ENCODE measurements at places on chromosomes 11 and 22. TPM values are rescaled to one million over a fixed set of nuclear protein-coding genes. Genes with fewer than 3 reads are reported as not detected.

Gene TEAD1
- 35.3 TPM for total RNA-seq

Gene PATE2
- total RNA-seq, result not detected

Gene OTOG
- not detected for total RNA-seq

Gene PARVG
- total RNA-seq, result 2.1 TPM

DNA sequence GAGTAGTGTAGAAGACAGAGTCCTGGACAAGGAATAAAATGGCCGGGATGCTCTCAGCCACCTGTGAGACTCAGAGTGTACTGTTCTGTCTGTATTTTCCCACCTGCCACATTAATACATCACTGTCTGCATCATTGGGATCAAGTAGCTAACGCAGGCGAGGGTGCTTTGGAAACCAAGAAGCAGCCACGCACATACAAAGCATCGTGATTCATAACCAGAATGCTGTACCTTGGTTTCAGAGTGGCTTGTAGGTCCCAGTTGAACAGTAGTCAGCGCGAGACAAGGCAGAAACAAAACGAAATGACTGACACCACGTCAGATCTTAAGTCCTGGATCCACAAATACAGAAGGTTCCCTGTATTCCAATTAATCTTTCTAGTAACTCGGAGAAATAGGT, 198.3 kb downstream of the GRIK4 start:
- no peak for ATAC-seq

DNA sequence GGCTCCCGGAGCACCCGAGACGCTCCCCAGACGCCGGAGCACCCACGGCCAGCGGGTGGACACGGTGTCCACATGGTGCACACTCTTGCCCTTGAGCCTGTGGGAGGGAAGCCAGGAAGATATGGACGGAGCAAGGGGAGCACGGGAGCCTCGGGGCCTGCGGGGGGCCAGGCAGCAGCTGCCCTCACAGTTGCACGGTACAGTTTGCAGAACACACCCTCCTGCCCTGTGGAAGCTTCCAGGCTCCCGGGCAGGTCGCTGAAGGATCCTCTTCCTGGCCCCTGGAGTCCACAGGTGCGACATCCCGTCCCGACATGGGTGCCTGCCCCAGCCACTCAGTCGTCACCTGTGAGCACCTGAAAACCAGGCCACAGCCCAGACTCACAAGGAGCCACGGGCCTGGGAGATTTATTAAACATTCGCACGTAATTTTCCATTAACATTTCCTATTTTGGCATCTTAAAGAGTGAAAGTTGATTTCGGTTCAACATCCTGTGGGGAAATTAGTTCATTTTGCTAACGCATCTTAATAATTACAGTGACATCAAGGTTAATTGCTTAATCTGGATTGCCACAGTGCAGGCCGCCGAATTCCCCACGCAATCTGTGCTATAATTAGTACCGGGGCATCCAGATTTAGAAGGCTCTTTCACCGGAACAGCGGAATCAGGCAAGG, 253.3 kb downstream of the BRD1 start:
- no peak for ATAC-seq

DNA sequence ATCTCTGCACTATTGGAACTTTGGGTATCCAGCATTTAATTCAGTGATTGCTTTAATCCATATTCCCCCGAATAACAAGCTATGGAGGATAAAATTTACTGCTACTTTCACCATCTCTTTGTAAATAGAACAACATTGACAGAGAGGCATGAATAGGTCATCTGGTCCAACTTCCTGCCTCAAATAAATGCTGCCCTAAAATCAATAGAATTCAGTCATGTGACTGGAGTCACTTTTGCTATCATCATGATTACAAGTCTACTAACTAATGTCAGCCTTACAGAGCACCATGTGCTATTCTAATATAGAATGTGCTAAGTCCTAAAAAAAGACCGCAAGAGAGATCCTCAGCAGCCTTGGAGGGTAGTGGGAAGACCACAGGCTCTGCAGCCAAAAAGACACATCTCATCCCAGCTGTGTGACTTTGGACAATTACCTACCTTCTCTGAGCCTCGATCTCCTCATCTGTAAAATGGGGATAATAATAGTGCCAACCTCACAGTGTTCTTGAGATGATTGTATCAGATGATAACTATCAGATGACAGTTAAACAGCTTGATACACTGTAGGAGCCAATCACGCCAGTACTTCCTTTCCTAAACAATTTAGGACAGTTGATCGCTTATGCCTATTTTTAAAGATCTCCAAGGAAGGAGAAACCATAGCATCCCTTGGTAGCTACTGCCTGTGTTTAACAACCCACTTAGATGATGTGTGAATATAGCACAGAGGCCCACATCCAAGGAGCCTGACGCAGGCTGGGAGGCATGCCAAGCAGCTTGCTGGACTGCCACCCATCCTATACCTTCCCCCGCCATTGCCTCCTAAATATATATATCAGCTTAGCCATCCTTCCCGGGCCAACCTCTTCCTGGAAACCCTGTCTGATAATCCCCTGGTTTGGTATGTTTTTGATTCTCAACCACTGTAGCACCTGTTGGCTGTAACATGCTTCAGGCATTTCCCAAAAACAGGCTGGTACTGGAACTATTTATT, 77.3 kb upstream of the PHF21A start:
- no peak for ATAC-seq

GRCh38 chr22:48880749-48881148, 946.9 kb downstream of the BRD1 start:
- no peak for ATAC-seq

- no peak for ATAC-seq
Observed at GRCh38 chr11:34938611-34939010, 22.2 kb downstream of the PDHX start.

DNA sequence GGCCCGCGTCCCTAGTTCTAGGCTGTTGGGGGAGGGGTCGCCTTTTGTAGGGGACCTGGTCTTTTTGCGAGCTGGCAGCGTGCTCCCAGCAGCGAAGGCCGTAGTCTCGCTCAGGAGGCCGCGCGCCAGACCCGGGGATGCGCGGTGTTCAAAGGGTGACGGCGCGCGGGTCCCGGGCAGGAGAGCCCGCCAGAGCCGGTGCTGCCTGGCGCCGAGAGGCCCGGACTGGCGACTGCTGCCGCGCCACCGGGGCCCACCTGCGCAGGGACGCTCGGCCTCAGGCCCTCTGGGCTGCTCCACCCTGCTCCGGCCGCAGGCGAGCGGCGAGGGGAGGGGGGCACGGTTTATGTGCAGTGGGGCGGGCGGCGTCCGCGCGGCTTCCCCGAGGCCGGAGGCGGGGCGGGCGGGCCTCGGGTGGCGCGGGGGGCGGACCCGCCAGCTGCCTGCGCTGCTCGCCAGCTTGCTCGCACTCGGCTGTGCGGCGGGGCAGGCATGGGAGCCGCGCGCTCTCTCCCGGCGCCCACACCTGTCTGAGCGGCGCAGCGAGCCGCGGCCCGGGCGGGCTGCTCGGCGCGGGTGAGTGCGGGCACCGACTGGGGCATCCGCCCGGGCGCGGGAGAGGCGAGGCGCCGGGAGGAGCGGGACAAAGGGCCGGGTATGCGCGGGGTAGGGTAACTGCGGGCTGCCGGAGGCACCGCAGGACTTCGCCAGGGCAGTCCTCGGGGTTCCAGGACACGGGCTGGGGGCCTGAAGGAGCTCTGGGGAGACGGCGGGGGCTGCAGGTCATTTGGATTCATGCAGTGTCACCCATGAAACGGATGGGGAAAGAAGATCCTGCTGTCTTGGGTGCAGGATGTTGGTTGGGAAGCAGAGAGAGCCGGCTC, at the start of gene PRSS23:
Gene PRSS23, plus strand, starts transcription at position 467 of the 884 bp plus-strand sequence. CDS start 7,102 bp downstream, outside the sequence.
- peak; percentile 86 for ATAC-seq

GRCh38 chr22:26477341-26477731, 6.2 kb downstream of the HPS4 start:
- no peak for ATAC-seq

GRCh38 chr22:37421468-37421877, 5.8 kb downstream of the ELFN2 start:
- no peak for ATAC-seq
